NT2/D1 (cell line): ENCODE measurements at places on chromosomes 6 and 20.

DNA sequence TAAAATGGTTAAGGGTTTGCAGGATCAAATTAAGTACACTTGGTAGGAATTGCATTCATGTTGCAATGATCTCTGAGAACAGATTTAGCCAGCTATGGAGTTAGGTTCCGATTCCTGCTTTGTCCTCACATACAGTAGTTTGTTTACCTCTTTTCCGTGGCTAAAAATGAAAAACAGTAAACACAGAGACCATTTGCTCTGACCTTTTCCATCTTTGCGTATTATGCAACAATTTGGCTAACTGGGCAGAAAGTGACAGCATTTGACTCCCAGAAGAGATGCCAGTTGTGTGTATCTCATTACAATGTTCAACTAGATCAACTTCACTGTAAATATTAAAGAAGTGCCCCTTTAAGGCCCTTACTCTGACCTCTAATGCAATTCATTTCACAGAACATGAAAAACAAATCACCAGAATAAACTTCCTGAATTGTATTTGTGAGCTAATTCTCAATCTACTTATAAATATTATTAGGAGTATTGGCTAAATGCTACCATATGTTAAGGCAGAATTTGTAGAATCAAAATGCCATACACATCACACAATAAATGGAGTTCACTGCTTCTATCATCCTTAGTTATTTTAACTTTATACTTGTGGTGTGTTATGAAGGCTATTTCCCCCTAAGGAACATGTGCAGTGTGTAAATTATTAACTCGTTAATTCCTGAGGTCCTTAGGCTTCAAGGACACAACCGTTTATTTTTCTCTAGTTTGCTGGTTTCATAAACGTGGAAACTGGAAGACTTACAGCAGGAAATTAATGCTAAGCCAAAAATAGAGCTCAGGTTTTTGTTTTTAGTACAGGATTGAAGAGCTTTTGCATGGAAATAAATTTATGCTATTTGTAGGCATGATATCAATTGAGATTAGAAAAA, 380.7 kb upstream of the CITED2 start:
- no peak for DNase-seq

GRCh38 chr6:62283365-62283764, 2.7 kb downstream of the KHDRBS2 start:
- no peak for DNase-seq

DNA sequence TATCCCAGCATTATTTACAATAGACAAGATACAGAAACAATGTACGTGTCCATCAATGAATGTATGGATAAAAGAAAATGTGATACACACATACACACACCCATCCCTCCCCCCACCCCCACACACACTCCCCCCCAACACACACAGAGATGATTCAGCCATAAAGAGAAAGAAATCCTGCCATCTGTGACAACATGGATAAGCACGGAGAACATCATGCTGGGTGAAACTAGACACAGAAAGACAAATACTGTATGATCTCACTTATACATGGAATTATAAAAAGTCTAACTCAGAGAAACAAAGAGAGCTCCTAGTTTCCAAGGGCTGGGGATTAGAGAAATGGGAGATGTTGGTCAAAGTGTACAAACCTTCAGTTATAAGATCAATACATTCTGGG, 104.8 kb upstream of the LY86 start:
- no peak for DNase-seq

GRCh38 chr6:30067460-30068139, 602 bp downstream of the PPP1R11 start:
- peak; percentile 68 for DNase-seq

DNA sequence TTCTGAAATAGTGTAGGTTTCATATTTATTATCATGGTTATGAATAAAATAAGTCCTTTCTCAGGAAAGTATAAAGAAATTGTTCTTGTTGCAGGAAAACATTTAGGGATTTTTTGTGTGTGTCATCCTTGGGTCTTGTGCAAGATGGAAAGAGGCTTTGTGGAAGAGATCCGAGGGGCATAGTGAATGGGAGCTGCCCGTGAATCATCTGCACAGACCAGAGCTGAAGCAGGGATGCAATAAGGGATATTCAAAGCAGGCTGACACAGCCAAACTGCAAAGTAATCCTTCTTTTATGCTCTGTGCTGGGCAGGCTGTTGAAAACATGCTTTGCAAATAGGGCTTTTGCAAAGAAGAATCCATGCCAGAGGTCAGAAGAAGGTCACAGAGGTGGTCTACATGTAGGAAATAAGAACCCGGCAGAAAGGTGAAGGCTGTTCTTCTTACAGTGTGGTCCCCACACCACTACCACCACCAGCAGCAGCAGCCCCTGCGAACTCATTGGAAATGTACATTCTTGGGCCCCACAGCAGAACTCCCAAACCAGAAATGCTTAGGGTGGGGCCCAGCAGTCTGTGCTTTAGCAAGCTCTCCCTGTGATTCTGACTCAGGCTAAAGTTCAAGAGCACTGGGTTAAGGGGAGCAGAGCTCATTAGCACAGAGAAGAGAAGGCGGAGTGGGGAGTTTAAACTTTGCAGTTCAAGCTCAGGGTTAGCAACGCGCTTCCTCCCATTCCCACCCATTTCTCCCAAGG, 237.6 kb downstream of the QKI start:
- no peak for DNase-seq

DNA sequence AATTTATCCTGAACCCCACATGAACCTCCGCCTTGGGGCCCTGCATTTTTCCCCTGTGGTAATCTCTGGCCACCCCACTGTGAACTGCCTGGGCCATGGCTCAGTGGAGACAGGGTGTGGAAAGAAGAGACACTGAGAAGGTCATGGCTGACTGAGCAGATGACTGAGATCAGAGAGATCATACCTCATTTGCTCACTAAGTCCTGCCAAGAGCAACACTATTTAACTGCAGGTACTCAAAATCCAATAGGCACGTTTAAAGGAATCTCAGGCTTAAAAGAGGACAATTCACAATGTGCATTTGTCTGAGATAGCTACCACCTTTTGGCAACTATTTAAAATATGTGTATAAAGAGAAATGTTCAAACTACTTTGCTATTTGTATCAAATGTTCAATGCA, 305.0 kb downstream of the GMDS start:
- no peak for DNase-seq

DNA sequence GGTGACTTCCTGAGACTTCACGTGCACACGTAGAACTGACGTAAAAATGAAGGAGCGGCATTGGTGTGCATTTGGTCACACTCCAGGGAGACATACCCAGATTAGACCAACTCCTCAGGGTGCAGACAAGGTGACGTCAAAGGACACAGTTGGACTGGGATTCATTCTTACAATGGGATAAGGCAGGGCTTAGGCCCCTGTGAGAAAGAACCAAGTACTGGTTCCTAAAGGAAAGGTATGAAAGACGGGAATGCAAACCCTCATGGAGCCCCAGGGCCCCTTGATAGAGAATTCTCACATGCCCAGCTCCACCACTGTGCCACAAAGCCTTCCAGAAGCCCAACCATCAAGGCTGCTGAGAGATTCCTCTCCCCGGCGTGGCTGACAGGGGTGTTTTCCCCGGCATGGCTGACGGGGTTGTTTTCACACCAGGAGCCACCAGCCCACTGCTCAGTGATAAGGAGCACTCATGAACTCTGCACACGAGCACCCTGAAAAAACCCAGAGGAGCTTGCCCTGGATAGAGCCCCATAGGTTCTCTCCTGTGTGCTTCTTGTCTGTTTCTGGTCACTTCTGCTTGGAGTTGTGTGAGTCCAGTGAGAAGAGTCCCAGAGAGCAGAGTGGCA, 90.1 kb downstream of the CAP2 start:
- DNase-seq, result no peak

GRCh38 chr20:50598074-50598473, 87.9 kb downstream of the PTPN1 start:
- DNase-seq, result no peak
